ENCODE measurements at places on chromosomes 3 and 15.

GRCh38 chr3:29429055-29429679, 148.3 kb downstream of the RBMS3 start:
- no peak for DNase-seq

DNA sequence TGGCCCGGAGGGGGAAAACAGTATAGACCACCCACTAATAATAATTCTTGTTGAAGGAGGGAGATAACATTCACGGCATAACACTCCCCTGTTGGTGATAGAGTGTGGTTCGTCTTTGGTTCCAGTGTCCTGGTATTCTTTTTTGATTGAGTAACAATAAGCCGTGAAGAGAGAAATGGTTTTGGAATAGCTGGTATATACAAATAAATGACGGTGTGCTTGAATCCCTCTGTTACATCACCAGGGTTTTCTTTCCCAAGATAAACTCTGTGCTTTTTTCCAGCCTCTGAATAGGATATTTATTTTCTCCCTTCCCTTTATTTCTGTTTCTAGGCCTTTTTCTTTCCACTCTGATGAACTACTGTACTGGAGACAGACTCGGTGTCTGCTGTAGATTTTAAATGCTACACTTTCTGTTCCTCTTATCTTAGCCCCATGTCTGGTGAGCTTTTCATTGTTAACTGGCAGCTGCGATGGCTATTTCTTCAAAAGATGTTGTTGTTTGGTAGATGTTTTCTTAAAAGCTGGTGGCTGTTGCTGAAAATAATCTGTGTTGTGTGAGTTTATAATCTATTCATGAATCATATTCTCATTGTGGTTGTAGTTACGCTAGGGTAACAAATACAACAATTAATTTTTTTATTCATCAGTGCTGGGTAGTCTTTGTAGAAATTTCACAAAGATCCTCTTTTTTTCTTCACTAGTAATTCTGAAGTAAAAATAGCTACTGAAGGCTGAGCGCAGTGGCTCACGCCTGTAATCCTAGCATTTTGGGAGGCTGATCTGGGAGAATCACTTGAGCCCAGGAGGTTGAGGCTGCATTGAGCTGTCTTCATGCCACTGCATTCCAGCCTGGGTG, 15.5 kb upstream of the SCAANT1 start:
- DNase-seq: no peak

DNA sequence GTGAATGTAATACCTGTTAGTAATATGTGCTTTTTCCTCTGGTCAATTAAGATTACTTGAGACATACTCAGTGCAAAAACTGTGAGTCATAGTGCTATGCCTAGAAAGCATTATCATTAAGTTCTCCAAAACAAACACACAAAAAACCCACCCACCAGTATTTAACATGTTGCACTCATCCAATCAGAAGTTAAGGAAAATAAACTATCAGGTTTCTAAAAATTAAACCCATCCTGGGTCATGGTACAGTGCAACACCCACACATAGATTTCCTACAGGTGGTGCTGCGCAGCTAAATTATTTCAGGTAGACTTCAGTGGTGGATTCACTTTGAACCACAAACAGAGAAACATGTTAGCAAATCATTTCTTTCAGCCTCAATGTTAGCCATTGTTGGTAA, 264.4 kb upstream of the VEPH1 start:
- DNase-seq: no peak

- no peak for DNase-seq
Observed at GRCh38 chr15:31268108-31268501, 58.5 kb upstream of the KLF13 start.

DNA sequence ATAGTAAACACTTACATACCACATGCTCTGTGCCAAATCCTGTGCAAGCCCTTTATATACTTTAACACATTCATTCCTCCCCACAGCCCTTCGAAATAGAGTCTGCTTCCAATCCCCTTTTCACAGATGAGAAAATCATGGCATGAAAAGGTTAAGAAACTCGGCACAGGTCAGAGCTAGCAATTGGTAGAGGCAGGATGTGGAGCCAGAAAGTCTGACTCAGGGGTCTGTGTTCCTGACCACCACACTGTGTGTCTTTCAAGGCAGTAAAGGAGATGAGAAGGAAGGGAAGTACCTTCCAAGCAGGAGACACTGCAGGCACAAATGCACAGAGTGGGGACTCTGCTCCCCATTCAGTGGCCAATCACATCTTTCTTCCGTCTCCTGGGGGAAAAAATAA, 61.1 kb downstream of the SCN11A start:
- DNase-seq: no peak

DNA sequence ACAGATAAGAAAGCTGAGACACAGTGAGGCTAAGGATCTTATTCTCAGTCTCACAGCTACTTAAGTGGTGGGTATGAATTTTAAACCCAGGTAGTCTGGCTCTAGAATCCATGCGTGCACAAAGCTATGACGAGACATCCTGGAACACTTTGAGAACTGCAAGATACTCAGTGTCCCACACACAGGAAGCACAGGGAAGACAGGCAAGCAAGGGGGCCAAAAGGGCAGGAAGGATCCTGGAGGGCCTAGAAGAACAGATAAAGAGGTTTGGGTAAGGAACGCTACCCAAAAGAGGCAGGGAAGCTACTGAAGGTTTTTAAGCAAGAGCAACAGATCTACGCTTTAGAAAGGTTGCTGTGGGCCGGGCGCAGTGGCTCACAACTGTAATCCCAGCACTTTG, 99.1 kb upstream of the HES1 start:
- no peak for DNase-seq

DNA sequence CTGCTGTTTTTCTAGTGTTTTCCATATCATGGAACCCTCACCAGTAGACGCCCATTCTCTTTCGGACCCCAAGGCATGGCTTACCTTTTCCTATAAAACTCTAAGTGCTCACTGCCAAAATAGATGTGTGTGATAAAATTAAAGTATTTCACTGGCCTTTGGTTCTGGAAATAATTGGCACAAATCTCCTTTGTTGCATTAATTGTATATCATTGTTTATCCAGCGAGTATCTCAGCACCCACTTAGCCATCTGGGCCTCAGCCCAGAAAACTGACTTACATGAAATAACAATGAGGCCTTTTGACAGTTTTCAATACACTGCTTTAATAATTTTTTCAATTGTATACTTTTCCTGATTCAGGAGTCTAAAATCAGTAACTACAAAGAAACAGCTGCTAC, 105.1 kb downstream of the MECOM start:
- DNase-seq: no peak

- no peak for DNase-seq
Observed at GRCh38 chr3:19735111-19735510, 198.9 kb downstream of the EFHB start.

GRCh38 chr15:35519541-35520149, 26.3 kb downstream of the DPH6 start:
- DNase-seq: no peak

GRCh38 chr3:69828817-69829216, 89.6 kb downstream of the MITF start:
- no peak for DNase-seq
